ENCODE measurements at places on chromosomes 13 and 19. TPM values are rescaled to one million over a fixed set of nuclear protein-coding genes. Genes with fewer than 3 reads are reported as not detected.

The CEACAM3 gene
- not detected for polyA plus RNA-seq

The ZNF28 gene
- 7.6 TPM for polyA plus RNA-seq

GRCh38 chr19:51503286-51503817 lies 1.8 kb upstream of the SIGLEC12 start:
- no peak for DNase-seq

DNA sequence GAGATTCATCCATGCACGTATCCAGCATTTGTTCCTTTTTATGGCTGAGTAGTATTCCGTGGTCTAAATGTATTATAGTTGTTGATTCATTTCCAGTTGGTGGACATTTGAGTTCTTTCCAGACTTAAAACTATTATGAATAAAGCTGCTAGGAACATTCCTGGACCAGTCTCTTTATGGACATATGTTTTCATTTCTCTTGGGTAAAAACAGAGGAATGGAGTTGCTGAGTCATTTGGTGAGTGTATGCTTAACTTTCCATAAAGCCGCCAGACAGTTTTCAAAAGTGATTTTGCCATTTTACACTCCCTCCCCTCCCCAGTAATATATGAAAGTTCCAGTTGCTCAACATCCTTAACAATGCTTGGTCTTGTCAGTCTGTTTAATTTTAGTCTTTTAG lies 116.4 kb downstream of the TSHZ3 start:
- DNase-seq, result no peak

DNA sequence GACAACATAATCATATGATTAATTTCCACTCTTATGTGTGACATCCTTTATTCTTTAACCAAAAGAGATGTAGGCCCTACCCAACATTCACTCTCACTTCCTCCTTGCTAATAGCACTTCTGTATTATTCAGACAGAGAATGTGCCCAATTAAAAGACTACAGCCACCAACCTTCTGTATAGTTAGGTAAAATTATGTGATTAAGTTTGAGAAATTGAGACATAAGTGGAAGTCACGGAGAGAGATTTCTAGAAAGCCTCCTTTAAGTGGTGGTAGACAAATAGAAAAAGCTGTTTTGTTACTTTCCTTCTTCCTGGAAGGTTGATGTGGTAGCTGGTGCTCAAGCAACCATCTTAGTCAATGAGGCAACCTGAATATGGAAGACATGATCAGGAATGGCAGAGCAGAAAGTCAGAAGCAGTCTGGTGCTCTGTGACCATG lies 14.8 kb downstream of the EPSTI1 start:
- no peak for DNase-seq
